ENCODE measurements at places on chromosomes 7 and 10. TPM values are rescaled to one million over a fixed set of nuclear protein-coding genes. Genes with fewer than 3 reads are reported as not detected.
A peak's percentile ranks its signal among the peaks of the same experiment; 100 is the strongest.

- peak overlapping the region; percentile 93 for H3K27ac ChIP-seq
- no peaks in the 10 kb centered on the region for H3K36me3 ChIP-seq
- 0 out of 2 replicates have a peak overlapping the region, but pooled peaks have one; percentile 8 for H3K4me3 ChIP-seq
Measured at GRCh38 chr10:117439243-117439912, 64.1 kb upstream of the PDZD8 start.

- peak; percentile 77 for DNase-seq
- H3K27ac ChIP-seq, result peak overlapping the region; percentile 87
- peaks cover 33% of the 10 kb centered on the region for H3K4me1 ChIP-seq
- H3K4me3 ChIP-seq, result peak overlapping the region; percentile 83
Measured at GRCh38 chr7:79454361-79454960, 994 bp upstream of the MAGI2 start.

DNA sequence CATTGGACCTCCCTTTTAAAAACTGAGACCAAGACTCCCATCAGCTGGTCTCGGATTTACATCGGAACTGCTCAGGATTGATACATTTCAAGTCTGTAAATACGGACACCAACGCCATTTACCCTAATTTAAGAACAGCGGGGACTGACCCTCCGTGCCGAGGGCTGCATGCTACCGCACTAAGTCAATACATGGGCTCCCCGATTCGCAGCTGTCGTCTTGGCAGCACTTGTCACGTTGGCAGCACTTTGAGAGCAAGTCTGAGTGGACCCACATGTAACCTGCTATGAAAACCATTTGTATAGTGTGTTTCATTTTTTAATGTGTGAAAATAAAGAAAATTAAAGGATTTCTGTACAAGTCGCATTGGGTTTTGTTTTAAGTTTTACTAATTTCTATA lies 83.4 kb downstream of the EZH2 start:
- H3K27me3 ChIP-seq, result no peaks in the 10 kb centered on the region
- DNase-seq, result no peak
- H3K4me3 ChIP-seq, result no peak overlapping the region
- H3K4me1 ChIP-seq, result no peaks in the 10 kb centered on the region

DNA sequence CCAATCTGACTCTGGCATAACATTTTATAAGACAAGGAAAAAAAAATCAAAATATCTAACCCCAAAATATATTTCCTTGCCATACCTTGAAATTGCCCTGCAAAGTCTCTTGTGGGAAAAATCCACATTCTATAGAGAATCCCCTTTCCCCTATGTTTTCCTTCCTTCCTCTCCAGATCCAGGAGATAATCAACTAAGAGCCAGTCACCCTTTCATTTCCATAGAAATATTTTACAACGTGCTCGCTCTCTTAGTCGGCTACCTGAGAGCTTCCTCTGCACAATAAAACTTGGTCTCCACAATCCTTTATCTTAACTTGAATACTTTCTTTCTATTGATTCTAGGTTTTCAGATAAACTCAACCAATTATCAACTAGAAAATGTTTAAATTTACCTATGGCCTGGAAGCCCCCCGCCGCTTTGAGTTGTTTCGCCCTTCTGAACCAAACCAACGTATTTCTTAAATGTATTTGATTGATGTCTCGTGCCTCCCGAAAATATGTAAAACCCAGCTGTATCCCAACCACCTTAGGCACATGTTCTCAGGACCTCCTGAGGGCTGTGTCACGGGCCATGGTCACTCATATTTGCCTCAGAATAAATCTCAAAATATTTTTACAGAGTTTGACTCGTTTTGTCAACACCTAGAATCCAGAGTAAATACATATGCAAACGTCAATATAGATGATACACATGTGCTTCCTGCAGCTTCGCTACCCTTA lies 869 bp downstream of the PSAP start:
- peaks cover 17% of the 10 kb centered on the region for H3K4me1 ChIP-seq
- H3K27me3 ChIP-seq, result no peaks in the 10 kb centered on the region
- H3K36me3 ChIP-seq, result no peaks in the 10 kb centered on the region
- H3K27ac ChIP-seq, result peak overlapping the region; percentile 81

GRCh38 chr10:88152728-88153133 lies 289.3 kb downstream of the PTEN start:
- peak overlapping the region; percentile 89 for H3K27ac ChIP-seq
- H3K4me3 ChIP-seq, result no peak overlapping the region
- peak; percentile 99 for DNase-seq
- peaks cover 79% of the 10 kb centered on the region for H3K4me1 ChIP-seq

GRCh38 chr7:74101061-74101681 lies 17.6 kb downstream of the LIMK1 start:
- peak; percentile 68 for DNase-seq
- H3K36me3 ChIP-seq, result peaks cover 9% of the 10 kb centered on the region
- no peaks in the 10 kb centered on the region for H3K27me3 ChIP-seq
- peaks cover 21% of the 10 kb centered on the region for H3K4me1 ChIP-seq

GRCh38 chr7:137462074-137462715 lies 118.7 kb upstream of the PTN start:
- DNase-seq, result peak; percentile 83
- H3K36me3 ChIP-seq, result peaks cover 12% of the 10 kb centered on the region
- peaks cover 25% of the 10 kb centered on the region for H3K4me1 ChIP-seq
- peak overlapping the region; percentile 46 for H3K27ac ChIP-seq
- no peaks in the 10 kb centered on the region for H3K27me3 ChIP-seq

DNA sequence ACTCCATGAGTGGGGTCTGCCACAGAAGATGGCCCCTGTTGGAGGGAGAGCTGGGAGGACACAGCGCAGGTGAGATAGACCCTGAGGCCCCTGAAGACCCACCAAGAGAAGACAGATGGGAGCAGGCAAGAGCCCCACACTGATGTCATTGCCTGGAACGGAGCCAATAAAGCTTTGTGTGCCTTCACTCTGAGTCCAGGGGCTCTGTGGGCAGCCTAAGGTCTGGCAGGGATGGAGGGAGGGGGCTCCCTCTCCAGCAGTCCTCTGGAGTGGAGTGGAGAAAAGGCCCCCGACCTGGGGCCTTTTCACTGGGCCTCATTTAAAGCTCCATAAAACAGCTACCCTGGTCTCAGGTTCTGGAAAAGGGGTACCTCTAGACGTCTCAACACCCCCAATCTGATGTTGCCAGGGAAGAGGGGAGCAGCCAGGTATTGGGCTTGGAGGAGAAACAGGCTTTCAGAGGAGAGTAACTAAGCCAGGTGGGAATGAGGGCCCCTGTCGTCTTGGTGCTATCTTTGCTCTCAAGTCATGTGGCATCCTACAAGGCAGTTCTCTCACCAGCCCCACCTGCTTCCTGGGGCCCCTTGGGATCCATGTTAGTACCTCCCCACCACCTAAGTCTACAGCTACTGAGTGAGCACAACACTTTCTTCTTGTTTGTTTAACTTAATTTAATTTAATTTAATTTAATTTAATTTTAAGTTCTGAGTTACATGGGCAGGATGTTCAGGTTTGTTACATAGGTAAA lies 1.4 kb downstream of the C10orf62 start:
- H3K27ac ChIP-seq, result no peak overlapping the region
- H3K27me3 ChIP-seq, result no peaks in the 10 kb centered on the region
- H3K4me3 ChIP-seq, result no peak overlapping the region
- H3K36me3 ChIP-seq, result no peaks in the 10 kb centered on the region
- peaks cover 5% of the 10 kb centered on the region for H3K4me1 ChIP-seq

Gene GHRHR
- not detected for polyA plus RNA-seq

Gene SPDYE11
- polyA plus RNA-seq, result 0.65 TPM

Gene LRRC4
- not detected for polyA plus RNA-seq

Data from GM23248 (cell line).